GM04503 (cell line): ENCODE measurements at places on chromosomes 3 and 15.

DNA sequence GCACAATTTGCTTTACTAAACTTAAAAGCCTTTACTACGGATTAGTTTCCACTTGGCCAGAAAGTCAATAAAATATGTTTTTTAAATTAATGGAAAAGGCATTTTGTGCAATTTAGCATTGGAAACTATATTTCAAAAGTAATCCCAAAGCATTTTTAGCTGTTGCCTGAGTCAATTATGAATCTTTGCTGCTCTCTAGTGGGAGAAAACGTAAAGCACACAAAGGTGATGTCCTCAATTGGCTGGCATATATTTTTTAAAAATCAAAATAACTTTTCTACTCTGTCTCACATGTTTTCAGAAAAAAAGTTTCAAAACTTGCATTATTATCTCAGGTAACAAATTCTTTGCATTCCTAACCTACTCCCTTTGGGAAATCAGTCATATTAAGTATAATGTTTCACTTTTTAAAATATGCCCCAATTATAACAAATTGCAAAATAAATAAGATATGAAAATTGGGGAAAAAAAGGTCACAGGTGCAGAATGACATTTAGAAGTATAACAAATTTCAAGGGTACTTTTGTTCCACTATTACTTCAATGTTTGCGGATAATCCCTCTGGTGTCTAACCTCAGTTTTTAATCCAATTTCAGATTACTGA is 47.2 kb upstream of the TEX55 start:
- peak; percentile 8 for DNase-seq

DNA sequence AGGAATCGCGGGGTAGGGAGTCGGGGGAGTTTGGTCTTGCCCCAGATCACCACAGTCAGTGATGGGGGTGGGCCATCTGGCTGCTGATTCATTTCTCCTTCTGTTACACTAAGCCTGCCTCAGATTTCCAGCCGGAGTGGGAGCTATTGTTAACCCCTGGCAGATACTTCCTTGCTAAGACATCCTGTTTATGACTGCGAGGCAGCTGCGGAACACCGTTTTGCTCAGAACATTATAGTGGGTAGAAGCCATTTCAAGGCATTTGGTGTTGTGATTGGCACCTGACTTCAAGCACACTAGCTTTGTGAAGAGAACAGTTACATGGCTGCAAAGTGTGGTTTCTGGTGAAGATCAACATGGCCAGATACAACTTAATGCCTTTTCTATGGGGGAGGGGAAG is 73.8 kb downstream of the FLNB start:
- no peak for DNase-seq

DNA sequence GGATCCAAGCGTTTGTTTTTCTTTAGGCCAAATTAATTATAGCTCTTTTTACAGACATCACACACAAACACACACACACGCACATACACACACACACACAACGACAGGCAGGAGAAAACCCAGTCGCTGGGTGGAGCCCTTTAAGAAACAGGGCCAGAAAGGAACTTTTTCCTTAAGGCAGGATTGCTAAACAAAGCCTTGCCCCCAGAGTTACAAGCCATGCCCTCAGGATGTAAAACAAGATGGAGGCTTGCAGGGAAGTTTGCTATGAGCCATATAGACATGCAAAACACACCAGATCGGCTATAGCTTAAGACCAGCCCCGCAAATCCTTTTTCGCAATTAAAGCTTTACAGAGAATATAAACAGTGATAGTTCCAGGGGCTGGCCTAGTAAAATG is 16.3 kb upstream of the IQCF2 start:
- no peak for DNase-seq

DNA sequence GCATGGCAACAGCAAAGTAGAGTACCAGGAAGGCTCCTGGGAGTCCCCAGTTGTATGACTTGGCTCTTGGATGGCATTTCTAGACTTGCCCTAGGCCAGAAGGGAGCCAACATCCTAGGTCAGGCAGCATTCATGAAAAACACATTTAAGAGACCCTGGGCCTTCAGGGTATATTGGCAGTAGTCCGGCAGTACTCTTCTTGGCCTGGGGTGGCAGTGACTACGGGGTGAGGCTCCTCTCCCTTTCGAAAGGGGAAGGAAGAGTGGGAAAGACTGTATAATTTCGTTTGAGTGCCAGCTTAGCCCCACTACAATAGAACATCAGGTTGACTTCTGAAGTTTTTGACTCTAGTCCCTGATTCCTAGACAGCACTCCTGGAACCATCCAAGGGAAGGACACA is 136.4 kb downstream of the ZIC4 start:
- no peak for DNase-seq

DNA sequence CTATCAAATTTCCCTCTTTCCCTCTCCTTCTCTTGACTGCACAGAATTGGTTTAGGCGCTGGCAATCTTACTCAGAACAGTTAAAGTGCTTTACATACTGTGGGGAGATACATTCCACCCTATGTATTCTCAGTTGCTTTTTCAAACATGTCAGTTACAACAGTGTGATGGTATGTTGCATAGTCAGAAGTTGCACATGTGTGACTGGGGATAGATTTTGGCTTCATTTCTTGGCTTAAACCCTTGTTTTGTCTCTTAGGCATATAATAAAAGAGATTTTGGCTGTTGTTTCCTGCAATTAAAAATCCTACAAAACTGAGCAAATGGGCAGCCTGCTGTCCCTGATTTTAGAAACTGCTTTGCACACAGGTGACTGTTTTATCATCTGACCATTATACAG is 86.7 kb downstream of the PIK3R4 start:
- no peak for DNase-seq

DNA sequence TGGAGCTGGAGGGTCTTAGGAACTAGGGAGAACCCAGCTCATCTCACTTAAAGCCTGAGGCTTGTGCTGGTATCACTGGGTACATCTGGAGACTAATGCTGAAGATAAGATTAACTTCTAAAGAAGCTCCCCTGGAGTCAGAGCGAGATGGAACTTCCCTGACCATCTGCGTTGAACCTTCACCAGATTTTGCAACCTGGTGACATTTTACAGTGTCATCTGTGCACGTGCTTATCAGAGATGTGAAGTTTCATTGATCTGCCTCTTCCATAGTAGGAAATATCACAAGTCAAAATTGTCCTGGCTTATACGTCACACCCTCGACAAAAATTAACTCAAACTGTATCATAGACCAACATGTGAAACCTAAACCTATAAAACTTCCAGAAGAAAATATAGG is 395.5 kb downstream of the SHQ1 start:
- DNase-seq = no peak

GRCh38 chr3:108118038-108118768 is 27.4 kb upstream of the CD47 start:
- no peak for DNase-seq

DNA sequence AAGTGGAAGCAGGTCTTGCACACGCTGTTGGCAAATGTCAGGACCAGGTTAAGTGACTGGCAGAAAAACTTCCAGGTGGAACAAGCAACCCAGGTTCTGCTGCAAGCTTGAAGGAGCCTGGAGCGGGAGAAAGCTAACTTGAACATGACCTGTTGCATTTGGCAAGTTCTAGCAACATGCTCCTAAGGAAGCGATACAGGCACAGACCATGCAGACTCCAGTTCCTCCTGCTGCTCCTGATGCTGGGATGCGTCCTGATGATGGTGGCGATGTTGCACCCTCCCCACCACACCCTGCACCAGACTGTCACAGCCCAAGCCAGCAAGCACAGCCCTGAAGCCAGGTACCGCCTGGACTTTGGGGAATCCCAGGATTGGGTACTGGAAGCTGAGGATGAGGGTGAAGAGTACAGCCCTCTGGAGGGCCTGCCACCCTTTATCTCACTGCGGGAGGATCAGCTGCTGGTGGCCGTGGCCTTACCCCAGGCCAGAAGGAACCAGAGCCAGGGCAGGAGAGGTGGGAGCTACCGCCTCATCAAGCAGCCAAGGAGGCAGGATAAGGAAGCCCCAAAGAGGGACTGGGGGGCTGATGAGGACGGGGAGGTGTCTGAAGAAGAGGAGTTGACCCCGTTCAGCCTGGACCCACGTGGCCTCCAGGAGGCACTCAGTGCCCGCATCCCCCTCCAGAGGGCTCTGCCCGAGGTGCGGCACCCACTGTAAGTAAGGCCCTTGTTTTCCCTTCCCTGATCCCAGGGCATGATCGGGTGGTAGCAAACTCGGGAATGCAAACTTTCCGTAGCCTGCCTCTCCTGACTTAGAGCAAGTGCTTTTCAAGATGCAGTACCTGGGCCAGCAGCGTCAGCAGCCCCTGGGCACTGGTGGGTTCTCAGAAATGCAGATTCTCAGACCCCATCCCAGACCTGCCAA is 759 bp downstream of the GALNT15 start:
- DNase-seq = no peak

- no peak for DNase-seq
These were observed at the start of gene CRYGS for GRCh38 chr3:186544281-186544680. Gene CRYGS, minus strand, starts transcription at chr3:186544380. Its CDS starts 54 bp downstream, at chr3:186544326.

DNA sequence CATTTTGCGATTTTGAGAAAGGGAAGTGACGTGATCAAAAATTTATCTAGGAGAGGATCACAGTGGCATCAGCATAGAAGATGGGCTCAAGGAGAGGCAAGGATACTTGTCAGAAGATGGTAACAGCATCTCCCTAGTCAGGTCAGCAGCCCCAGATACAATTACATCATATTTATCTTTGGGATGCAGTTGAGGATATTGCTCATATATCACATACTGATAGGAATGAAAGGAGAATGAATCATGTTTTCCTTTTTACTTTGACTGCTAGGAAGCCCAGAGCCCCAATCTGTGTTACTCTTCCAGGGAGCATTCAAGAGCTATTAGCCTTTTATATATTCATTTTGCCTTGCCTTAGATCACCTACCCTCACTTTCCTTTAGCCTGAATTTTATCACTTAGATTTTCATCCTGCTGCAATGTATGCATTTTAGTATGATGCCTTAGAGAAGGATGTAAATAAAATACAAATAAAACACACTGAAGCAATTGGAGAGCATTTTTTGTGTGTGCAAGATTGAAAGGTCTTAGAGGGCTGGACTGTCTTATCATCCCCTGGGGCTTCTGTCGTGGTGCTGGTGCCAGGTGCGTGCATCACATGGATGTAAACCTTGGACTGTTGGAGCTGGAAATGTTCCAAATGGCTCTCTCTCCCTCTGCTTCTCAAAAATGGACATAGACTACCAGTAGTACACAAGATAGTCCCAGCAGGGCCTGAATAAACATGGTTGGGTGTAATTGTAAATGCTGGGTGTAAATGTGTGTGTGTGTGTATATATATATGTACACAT is 40.3 kb downstream of the CORO2B start:
- no peak for DNase-seq

- DNase-seq = no peak
These were observed 128.8 kb upstream of the ZBTB20 start for GRCh38 chr3:115275896-115276295.

DNA sequence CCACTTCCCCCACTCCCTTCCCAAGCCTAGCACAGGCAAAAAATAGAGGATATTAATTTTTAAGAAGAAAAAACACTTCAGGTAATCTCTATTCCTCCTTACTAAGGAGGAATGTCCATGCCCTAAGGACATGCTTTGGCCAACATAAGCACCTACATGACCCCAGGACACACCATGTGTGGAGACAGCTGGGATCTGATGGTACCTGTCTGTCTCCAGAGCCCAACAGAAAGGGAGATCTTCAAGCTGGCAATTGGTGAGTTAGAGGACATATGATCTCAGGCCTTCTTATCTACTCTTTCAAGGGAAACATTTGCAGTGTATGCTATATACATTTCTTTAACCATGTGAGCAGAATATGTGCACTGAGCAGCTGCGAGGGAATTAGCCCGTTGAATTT is 7.0 kb downstream of the TM4SF4 start:
- DNase-seq = no peak

- no peak for DNase-seq
These were observed 157.2 kb upstream of the TPRG1 start for GRCh38 chr3:189014526-189014925.

GRCh38 chr3:145767909-145768308 is 393.1 kb downstream of the PLOD2 start:
- no peak for DNase-seq

DNA sequence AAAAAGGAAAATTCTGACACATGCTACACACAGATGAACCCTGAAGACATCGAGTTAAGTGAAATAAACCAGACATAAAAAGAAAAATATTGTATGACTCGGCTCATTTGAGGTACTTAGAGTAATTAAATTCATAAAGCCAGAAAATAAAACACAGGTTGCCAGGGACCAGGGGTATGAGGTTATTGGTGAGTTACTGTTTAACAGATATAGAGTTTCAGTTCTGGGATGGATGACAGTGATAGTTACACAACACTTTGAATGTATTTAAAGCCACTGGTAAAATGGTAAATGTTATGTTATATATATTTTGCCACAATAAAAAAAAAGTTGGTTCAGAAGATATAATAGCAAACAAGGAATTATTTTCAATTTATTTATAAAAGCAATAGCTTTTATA is 436.1 kb upstream of the WNT5A start:
- DNase-seq = no peak

GRCh38 chr3:194184801-194185200 is 48.9 kb downstream of the HES1 start:
- DNase-seq = no peak

GRCh38 chr3:177521305-177521704 is 324.0 kb upstream of the TBL1XR1 start:
- no peak for DNase-seq

DNA sequence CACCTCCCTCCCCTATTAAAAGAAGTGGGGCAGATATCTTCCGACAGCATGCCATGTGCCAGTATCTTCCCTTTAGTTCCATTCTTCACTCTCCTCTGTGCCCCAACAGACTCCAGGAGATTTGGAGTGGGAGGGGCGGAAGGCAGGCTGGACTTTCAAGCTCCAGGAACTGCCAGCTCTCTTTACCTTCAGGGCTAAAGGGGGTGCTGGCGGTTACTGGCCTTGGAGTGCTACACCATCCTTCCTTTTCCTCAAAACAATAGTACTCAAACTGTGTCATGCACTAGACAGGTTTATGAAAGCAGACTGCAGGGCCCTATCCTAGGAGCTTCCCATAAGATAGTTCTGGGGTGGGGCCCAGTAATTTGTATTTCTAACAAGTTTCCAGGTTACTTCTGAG is 6.0 kb downstream of the LINS1 start:
- DNase-seq = no peak

DNA sequence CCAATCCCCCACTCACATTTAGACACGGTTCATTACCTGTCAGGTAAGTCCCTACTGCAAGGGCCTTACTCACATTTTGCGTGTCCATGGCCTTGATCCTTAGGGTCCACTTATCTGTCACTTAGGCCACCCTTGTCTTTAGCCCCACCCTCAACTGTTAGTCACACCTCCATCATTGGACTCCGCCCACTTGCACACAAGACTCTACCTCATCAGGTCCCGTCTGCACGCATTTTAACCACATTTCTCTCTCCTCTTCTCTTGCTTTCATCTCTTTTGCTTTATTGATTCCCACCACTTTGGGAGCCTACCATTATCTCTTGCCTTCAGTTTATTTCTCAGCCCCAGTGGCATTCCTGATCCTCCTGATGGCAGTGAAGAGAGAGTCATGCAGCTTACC is at the start of gene IQCF6:
TSS of gene IQCF6 (minus strand) at position 101 of the 400 bp plus-strand sequence. CDS start at position 88, 13 bp downstream.
- DNase-seq = no peak

- DNase-seq = no peak
These were observed 341.5 kb downstream of the FOXP1 start for GRCh38 chr3:71241981-71242560.
